ENCODE measurements at places on chromosomes 5 and 9.

- no peak for DNase-seq
Observed at GRCh38 chr5:58708456-58708855, 125.6 kb downstream of the RAB3C start.

DNA sequence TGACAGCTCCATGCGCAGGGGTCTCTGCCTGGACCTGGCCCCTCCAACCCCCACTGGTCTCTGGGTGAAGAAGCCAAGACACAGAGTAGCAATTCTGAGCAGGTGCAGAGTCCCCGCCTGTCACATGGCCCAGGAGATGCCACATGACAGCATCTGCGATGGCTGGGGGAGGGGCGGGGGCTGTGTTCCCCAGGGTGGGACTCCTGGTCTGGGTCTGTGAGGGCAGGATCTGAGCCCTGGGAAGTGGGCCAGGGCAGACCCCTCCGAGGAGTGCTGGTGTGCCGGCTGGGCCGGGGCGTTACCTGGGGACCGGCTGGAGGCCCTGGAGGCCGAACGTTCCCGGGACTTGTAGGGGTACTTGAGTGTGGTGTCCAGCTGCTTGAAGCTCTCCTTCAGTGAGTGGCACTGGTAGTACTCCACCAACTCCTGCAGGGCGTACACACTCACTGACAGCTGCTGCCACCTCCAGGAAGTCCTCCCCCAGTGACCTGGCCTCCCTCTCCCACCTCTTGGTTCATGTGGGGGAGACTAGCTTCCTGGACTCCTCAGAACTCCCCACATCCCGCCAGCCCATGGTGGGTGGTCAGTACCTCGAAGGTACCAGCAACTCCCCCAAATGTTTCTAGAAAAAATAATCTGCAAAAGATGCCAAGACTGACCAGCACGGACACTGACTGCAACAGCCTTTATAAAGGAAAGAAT lies 32.1 kb upstream of the SARDH start:
- DNase-seq: no peak

GRCh38 chr9:115672477-115673316 lies 480.9 kb upstream of the PAPPA start:
- no peak for DNase-seq

DNA sequence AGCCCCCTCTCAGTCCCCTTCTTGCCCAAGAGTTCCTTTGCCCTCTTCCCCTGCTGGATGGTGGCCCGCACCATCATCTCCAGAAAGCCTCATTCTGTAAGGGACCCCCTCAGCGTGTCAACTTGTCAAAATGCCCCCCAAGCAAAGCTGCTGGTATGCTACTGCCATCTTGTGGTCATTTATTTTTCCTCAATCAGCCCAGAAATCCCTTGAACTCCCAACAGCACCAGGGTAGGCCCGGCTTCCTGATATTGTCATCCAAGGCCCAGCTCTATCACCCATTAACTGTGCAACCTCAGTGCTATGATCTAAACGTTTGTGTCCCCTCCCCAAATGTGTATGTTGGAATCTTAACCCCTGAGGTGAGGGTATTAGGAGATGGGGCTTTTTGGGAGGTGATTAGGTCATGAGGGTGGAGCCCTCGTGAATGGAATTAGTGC lies 53.2 kb upstream of the FBXW11 start:
- peak; percentile 25 for DNase-seq

- no peak for DNase-seq
Observed at GRCh38 chr5:139413153-139413552, 9.3 kb upstream of the SPATA24 start.

DNA sequence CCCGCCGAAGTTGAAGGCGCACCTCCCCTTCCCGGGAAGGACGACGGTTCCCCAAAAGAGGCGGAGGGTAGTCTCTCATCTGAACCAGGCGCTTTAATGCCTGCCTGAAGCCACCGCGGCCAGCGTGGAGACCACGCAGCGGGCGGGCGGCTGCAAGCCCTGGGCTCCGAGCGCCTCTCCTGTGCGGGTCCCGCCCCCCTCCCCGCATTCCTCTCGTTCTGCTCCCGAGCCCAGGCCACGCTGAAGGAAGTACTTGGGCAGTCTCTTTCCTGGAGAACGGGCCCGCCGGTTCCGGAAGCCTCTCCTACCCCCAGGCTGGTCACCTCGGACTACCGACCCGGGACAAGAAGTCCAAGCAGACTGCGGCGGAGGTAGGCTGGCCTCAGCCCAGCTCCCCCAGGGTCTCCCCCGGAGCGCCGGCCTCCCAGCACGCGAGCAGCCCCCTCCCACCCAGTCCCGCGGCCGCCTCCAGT lies 571 bp downstream of the PPIC start:
- no peak for DNase-seq

- DNase-seq: no peak
Observed at GRCh38 chr9:117344892-117345660, 69.8 kb downstream of the ASTN2 start.

DNA sequence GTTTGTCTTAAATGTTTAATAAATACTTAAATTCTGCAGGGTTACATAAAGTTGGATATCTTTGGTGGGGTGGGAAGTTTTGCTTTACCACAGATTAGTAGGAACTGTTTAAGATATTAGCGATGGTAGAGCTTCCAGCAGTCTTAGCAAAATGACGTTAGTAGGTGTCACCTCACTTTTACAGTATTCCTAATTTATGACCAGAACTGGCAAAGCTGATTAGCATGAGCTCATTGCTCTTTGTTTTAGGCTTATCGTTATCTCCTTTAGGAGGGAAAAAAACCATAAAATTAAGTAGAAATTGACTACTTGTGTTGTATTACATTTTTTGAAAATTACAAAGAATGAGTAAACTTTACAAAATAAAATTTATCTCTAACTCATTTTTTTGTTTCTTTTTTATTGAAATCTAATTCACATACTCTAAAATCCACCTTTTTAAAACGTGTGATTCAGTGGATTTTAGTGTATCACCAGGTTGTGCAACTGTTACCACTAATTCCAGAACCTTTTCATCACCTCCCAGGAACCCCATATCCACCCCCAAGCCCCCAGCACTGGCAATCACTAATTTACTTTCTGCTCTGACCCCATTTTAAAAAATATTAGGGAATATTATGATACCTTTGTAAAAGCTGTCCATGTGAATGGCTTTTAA lies 129.5 kb downstream of the TRIO start:
- no peak for DNase-seq

GRCh38 chr5:143016777-143017516 lies 246.8 kb downstream of the ARHGAP26 start:
- DNase-seq: peak; percentile 37

- DNase-seq: no peak
Observed at GRCh38 chr5:107456281-107456715, 214.4 kb downstream of the EFNA5 start.

DNA sequence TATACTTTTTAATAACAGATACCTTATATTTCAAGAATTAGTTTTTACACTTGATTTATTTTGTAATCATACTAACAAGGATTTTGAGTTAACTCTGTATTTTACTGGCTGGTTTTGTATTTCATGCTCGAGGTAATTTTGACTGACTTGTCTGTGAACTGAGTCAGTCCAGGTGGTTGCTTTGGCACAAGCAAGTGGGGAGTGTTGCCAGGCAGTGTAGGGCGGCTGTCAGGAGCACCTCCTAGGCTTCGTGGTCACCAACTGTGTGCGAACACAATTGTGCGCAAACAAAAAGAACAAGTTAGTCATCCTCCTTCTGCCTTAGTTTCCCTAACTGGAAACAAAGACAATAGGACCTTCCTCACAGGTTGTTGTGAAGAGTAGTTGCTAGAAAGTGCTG lies 286.3 kb downstream of the ADGRV1 start:
- DNase-seq: no peak

- DNase-seq: no peak
Observed at GRCh38 chr5:109450129-109450877, 40.5 kb upstream of the PJA2 start.

DNA sequence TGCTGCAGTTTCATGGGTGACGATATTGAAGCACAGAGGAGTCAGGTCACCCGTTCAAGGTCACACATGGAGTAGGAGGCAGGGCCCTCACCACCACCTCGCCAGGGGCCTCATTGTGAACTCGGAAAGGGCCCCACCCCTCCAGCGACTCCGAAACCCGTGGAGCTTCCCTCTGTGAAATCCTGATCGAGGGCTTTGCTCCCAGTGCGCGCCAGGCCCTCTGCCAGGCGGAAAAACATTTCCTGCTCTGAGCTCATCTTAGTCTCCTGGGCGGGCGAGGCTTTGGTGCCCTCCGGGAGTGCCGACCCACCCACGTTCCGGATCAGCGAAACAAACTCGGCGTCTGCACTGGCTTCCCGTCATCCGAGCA lies 75.0 kb upstream of the FCN1 start:
- DNase-seq: no peak

GRCh38 chr9:104961238-104961637 lies 33.3 kb upstream of the ABCA1 start:
- peak; percentile 76 for DNase-seq

GRCh38 chr9:110731437-110732028 lies 62.9 kb downstream of the MUSK start:
- no peak for DNase-seq

All from CD4-positive, alpha-beta memory T cell (primary cell).